Lower lobe of right lung (tissue), 2 donors: ENCODE measurements at places on chromosomes 7 and 10.

GRCh38 chr10:47031901-47032465 is 120.8 kb downstream of the PTPN20 start:
- DNase-seq = no peak

GRCh38 chr7:23020742-23021401 is 6.9 kb upstream of the HYCC1 start:
- DNase-seq = no peak

GRCh38 chr7:141663081-141663849 is 38.7 kb downstream of the DENND11 start:
- no peak for DNase-seq

DNA sequence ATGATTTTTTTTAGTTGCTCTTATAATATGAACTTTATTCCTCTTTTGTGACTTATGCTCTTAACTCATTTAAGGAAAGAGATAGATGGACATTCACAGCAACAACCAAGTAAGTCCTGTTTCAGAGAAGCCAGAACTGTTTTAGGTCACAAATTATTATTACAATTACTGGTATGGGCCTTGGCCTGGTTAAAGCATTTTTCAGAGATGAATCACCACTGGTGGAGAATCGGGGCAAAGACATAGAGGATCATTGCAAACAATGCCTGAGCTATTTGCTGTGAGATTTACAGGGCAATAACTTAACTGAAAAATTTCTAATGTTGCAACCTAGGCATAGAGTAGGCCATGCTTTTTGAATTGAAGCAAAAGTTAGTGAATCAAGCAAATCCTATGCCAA is 138.0 kb upstream of the YAE1 start:
- DNase-seq = no peak

- no peak for DNase-seq
These were observed 180.1 kb downstream of the TCF7L2 start for GRCh38 chr10:113130014-113130641.

DNA sequence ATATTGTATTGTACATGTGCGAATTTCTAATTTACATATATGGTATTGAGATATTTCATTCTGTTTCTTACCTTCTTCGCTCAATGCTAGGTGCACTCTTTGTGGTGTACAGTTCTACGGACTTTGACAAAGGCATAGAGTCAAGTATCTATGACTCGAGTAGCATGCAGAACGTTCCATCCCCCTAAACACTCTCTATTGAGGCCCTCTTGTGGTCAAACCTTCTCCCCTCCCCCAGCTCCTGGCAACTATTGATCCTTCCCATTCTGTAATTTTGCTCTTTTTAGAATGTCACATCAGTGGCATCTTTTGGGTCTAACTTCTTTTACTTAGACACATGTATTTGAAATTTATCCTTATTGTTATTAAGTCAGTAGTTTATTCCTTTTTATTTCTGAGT is 30.7 kb upstream of the GDF10 start:
- no peak for DNase-seq

GRCh38 chr7:33487998-33488682 is 358.8 kb downstream of the BBS9 start:
- no peak for DNase-seq

GRCh38 chr7:7539711-7540110 is 4.0 kb upstream of the COL28A1 start:
- no peak for DNase-seq

- DNase-seq = no peak
These were observed 36.2 kb downstream of the AMPH start for GRCh38 chr7:38594949-38595348.

- no peak for DNase-seq
These were observed 30.3 kb upstream of the KEL start for GRCh38 chr7:142992427-142992826.

GRCh38 chr10:35409094-35409582 is 72.8 kb downstream of the CCNY start:
- no peak for DNase-seq

GRCh38 chr7:134301592-134301991 is 15.1 kb downstream of the SLC35B4 start:
- no peak for DNase-seq
